ENCODE measurements at places on chromosomes 13 and 19. TPM values are rescaled to one million over a fixed set of nuclear protein-coding genes. Genes with fewer than 3 reads are reported as not detected.
A peak's percentile ranks its signal among the peaks of the same experiment; 100 is the strongest.

- H3K36me3 ChIP-seq, result no peaks in the 10 kb centered on the region
- H3K4me1 ChIP-seq, result peaks cover 16% of the 10 kb centered on the region
- peak; percentile 97 for DNase-seq
- peak within 1 kb of the TSS; percentile 71 for H3K4me3 ChIP-seq
- H3K27me3 ChIP-seq, result no peaks in the 10 kb centered on the region
Measured at GRCh38 chr19:8208922-8209461, at the start of gene CERS4. CERS4 (plus strand) TSS chr19:8209370; CDS start chr19:8251077, 41,707 bp downstream.

DNA sequence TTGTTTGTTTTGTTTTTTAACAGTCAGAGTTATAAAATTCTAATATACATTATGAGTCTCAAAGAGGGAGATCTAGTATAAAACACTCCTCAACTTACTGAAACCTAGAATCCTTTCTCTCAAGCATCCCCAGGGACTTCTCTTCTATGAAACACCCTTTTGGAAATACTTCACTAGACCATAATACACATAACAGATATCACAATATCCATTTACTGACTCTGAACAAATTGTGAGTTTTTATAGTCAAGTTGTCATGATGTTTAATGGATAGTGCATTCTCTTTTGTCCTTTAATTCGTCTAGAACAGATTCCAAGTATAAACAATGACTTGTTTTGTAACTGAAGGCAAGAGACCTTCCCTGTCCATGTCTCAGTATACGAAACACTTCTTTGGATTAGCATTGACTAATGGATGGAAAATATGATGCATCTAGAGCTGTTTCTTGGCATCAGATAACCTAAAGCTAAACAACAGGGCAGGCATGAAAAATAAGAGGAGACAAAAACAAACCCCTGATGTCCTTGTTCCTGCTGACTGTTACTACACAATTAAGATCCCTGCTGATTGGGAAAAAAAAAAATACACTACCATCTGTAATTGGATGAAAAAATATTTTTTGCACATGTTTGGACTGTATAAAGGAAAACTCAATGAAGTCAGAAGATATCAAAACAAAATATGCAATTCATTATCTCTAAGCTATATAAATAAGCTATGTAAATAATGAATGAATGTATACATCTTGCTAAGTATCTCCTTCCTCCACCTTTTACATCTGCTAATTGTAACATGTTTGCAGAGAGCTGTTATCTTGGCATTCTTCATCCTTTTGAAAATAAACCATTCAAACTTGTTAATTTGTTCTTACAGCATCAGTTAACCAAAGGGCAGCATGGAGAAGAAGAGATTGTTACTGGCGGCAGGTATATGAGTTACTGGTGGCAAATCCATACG lies 214.2 kb downstream of the LACC1 start:
- H3K4me3 ChIP-seq, result no peak overlapping the region
- no peaks in the 10 kb centered on the region for H3K36me3 ChIP-seq
- H3K27me3 ChIP-seq, result no peaks in the 10 kb centered on the region
- no peaks in the 10 kb centered on the region for H3K4me1 ChIP-seq
- no peak overlapping the region for H3K27ac ChIP-seq
- no peak for DNase-seq

The DOCK6 gene
- total RNA-seq, result 27.5 TPM

- H3K4me1 ChIP-seq, result no peaks in the 10 kb centered on the region
- no peak overlapping the region for H3K27ac ChIP-seq
- no peaks in the 10 kb centered on the region for H3K36me3 ChIP-seq
- no peak for DNase-seq
- no peaks in the 10 kb centered on the region for H3K27me3 ChIP-seq
Measured at GRCh38 chr13:90428522-90429210, 918.8 kb upstream of the MIR17HG start.
